Cardiac muscle cell (in vitro differentiated cells and primary cell): ENCODE measurements at places on chromosomes 3 and 15. TPM values are rescaled to one million over a fixed set of nuclear protein-coding genes. Genes with fewer than 3 reads are reported as not detected.

Gene TJP1
- 76.2 and 93.9 TPM in 2 replicates for total RNA-seq

DNA sequence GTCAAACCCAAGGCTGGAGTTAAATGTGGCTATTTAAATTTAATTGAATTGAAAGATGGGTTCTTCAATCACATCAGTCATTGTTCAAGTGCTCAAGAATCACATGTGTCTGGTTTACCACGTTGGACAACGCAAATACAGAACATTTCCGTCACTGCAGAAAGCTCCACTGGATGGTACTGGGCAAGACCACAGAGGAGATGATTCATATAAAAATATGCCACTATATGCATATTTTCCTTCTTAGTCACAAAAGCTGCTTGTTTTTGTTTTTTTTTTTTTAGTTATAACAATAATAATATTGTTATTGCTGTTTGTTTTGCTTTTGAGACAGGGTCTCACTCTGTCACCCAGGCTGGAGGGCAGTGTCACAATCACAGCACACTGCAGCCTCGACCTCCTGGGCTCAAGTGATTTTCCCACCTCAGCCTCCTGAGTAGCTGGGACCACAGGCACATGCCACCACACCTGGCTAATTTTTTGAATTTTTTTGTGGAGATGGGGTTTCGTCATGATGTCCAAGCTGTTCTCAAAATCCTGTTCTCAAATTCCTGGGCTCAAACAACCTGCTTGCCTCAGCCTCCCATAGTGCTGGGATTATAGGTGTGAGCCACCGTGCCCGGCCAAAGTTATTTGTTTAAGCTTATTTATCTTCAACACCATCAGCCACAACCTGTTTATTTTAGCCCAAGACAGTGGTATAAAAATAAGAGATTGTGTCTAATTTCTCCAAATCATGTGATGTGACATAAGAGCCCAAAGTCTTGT is 19.4 kb downstream of the RTP3 start:
- no peaks in the 10 kb centered on the region for H3K4me1 ChIP-seq
- H3K4me3 ChIP-seq, result no peak overlapping the region
- no peak overlapping the region for H3K27ac ChIP-seq
- no peaks in the 10 kb centered on the region for H3K36me3 ChIP-seq
- peak; percentile 60 for DNase-seq
- H3K27me3 ChIP-seq, result no peaks in the 10 kb centered on the region

- DNase-seq, result no peak
- no peak overlapping the region for H3K27ac ChIP-seq
- no peaks in the 10 kb centered on the region for H3K27me3 ChIP-seq
- H3K4me1 ChIP-seq, result no peaks in the 10 kb centered on the region
- H3K36me3 ChIP-seq, result no peaks in the 10 kb centered on the region
- H3K4me3 ChIP-seq, result no peak overlapping the region
Observed at GRCh38 chr15:38535491-38536200, 29.0 kb downstream of the RASGRP1 start.

- peaks cover 22% of the 10 kb centered on the region for H3K36me3 ChIP-seq
- H3K4me1 ChIP-seq, result no peaks in the 10 kb centered on the region
- no peak for DNase-seq
- H3K4me3 ChIP-seq, result no peak overlapping the region
- H3K27ac ChIP-seq, result peak overlapping the region; percentile 34
Observed at GRCh38 chr3:47772788-47773187, 8.9 kb downstream of the SMARCC1 start.

DNA sequence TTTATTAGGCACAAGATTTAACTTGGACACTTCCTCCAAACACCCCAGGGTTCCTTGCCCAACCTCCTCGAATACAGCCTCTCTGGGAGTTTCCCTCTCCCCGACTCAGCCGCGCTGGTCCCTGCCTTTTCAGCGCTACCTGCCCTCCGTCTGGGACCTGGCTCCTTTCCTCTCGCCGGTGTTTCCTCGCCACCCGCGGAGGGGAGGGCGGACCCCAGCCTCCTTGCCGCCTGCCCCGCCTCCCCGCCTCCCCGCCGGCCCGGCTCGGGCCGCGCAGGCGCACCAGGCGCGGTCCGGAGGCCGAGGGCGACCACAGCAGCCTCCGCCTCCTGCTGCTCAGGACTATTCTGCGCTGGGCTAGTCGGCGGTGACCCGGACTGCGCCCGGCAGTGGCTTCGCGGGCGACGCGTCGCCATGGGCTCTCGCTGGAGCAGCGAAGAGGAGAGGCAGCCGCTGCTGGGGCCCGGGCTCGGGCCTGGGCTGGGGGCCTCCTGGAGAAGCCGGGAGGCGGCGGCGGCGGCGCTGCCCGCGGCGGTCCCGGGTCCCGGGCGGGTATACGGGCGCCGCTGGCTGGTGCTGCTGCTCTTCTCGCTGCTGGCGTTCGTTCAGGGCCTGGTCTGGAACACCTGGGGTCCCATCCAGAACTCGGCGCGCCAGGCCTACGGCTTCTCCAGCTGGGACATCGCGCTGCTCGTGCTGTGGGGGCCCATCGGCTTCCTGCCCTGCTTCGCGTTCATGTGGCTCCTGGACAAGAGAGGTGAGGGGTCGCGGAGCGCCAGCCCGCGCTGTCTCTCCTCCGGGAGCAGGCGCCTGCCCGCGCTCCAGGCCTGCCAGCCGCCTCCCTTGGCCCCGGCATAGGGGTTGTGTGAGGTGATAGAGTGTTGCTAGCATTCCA is at the start of gene SLC49A4:
Gene SLC49A4, plus strand, starts transcription at position 291 of the 895 bp plus-strand sequence. Its CDS starts 124 bp downstream, at position 415.
- H3K27me3 ChIP-seq, result peaks cover 11% of the 10 kb centered on the region
- peak within 1 kb of the TSS; percentile 87 for H3K27ac ChIP-seq
- no peaks in the 10 kb centered on the region for H3K36me3 ChIP-seq
- H3K4me3 ChIP-seq, result peak within 1 kb of the TSS; percentile 48
- DNase-seq, result peak; percentile 81
- no peaks in the 10 kb centered on the region for H3K4me1 ChIP-seq

Gene CAPN3
- 37.9 and 88.3 TPM in 2 replicates for total RNA-seq

Gene CRABP1
- total RNA-seq, result 12.8 and 28.2 TPM in 2 replicates

DNA sequence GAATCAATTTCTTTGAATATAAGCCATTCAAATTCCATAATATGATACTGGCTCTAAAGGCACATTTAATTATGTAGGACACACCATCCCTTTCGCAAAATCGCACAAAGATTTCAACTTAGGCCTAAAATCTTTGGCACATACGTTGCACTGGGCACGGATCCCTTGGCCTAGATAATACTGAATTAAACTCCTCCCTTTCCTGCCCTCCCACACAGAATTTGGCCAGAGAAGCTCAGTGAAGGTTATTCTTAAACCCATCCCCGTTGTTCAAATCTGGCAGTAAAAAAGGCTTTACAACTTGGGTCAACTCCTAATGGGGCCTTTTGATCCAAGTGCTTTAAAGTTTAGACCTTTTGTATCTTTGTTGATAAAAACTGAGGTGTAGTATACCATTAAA is 247.2 kb downstream of the PTPRG start:
- H3K27me3 ChIP-seq, result no peaks in the 10 kb centered on the region
- no peak for DNase-seq
- peaks cover 74% of the 10 kb centered on the region for H3K4me1 ChIP-seq
- H3K27ac ChIP-seq, result peak overlapping the region; percentile 86
- H3K4me3 ChIP-seq, result no peak overlapping the region

DNA sequence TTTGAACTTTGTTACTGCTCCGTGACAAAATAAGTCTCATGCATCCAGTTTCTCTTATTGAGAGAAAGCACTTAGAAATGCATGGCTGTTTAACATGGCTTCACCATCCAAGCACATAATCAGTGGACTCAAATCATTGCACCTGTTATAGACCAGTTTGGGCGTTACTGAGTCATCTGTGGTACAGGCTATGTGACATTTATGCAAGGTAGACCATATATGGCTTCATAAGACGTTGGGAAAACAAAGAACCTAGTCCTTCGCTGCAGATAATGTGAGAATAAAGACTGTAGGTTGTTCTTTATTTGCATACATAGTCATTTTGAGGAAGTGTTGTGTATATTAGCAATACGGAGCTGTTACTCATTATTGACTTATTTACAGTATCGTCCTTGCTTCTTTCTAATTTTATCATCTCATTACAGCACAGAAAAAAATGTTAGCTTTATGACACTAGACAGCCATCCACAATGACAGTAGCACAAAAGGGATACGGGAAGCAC is 374.7 kb downstream of the IL5RA start:
- no peak for DNase-seq
- no peaks in the 10 kb centered on the region for H3K27me3 ChIP-seq
- H3K36me3 ChIP-seq, result no peaks in the 10 kb centered on the region
- no peak overlapping the region for H3K27ac ChIP-seq

Gene MITF
- 57.3 and 99.9 TPM in 2 replicates for total RNA-seq

GRCh38 chr3:48130321-48130904 is 57.8 kb downstream of the CDC25A start:
- H3K4me1 ChIP-seq, result no peaks in the 10 kb centered on the region
- no peaks in the 10 kb centered on the region for H3K36me3 ChIP-seq
- no peak overlapping the region for H3K27ac ChIP-seq
- H3K27me3 ChIP-seq, result no peaks in the 10 kb centered on the region

Gene CTXN2
- total RNA-seq, result not detected in 2 replicates

Gene UPK1B
- total RNA-seq, result 1.0 TPM in 1 of 2 replicates, not detected in the other

DNA sequence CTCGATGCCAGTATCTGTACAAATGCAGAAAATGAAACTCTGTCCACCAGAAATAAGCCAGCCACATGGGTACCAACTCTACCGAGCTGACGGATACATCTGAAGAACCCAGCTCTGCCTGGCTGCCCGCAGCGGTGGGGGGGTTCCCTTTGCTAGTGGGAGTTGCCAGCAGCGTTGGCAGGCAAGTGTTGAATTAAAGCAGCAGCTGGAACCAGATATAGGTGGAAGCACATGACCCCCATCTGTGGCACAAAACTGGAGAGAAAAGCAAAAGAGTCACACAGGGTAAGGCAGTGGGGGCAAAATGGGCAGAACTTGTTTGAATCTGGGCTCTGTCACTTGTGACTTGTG is 17.9 kb downstream of the CRYGS start:
- H3K27ac ChIP-seq, result no peak overlapping the region
- H3K4me1 ChIP-seq, result peaks cover 6% of the 10 kb centered on the region
- H3K36me3 ChIP-seq, result no peaks in the 10 kb centered on the region
- H3K4me3 ChIP-seq, result no peak overlapping the region
